ENCODE measurements at places on chromosomes 5 and 9.
A peak's percentile ranks its signal among the peaks of the same experiment; 100 is the strongest.

DNA sequence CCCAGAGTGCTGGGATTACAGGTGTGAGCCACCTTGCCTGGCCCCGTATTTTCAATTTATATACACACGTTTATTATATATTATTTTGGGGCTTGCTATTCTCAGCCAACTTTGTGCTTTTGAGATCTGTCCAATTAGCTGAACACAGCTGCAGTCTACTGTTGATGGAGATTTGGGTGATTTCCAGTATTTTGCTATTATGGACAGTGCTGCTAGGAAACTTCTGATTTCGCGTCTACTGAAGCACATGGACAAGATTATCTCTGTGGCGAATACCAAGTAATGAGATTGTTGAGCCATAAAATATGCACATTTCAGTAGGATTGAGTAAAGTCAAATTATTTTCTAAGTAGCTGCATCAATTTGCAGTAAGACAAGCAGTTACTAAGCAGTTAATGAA is 1731.2 kb upstream of the CDH6 start:
- DNase-seq, result no peak

DNA sequence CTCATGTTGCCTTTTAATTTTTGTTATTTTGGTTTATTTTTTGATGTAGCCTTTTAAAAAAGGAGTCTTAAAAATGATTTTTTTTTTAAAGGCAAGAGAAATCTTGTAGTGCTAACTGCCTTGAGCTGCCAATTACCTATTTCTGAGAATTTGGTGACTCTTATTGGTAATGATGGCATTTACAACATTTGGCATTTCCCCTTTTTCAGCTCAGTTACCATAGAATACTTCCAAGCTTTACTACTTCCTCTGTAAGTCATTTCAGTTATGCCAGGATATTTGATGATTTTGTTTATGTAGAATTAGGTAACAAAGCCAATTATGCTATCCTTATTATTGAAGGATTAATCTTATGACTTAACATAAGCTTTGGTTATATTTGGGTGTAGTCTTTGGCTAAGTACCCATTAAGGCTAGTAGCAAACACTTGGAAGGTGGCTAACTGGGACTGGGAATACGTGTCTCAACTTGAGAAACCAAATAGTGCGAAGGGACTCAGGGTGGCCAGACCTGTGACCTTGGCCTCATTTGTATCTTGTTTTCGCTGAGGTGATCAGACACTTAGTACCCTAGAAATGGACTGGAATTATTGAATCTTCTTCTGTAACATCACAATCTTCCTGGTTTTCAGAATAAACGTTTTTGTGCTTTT is 27.7 kb downstream of the CDC37L1 start:
- DNase-seq, result no peak

DNA sequence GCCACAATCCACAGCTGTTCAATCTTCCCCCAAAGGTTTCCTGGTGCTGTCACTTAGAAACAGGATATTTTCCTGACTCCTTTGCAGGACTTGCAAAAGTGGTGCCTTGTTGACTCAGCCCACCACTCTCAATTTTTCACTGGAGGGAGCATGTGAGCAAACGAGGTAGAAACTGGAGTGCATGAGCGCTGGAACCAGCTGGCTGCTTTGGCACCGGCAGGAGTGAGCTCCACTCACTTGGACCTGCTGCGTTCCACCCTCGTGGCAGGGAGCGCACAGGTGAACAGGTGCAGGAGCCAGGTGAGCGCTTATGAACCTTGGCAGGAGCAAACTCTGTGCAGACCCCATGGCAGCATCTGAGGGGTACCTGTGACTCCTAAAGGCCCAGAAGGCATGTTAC is 364.1 kb upstream of the RORB start:
- DNase-seq, result no peak

GRCh38 chr5:173736923-173737412 is 120.5 kb upstream of the BOD1 start:
- DNase-seq, result no peak

DNA sequence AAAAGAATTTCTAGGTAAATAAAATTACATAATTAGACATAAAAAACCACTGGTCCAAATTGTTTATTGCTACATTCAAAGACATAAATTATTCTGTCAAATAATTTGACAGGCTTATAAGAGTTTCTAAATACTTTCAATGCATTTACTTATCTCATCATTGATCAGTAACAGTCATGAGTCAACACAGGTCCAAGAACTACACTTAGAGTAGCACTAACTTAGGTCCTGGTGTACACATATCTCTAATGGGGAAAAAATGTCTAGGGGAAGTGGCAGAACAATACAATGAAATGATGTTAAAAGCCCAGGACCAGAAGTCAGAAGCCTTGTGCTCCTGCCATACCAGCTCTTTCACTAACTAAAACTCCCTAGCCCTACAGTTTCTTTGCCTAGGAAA is 96.5 kb upstream of the SLCO6A1 start:
- no peak for DNase-seq

DNA sequence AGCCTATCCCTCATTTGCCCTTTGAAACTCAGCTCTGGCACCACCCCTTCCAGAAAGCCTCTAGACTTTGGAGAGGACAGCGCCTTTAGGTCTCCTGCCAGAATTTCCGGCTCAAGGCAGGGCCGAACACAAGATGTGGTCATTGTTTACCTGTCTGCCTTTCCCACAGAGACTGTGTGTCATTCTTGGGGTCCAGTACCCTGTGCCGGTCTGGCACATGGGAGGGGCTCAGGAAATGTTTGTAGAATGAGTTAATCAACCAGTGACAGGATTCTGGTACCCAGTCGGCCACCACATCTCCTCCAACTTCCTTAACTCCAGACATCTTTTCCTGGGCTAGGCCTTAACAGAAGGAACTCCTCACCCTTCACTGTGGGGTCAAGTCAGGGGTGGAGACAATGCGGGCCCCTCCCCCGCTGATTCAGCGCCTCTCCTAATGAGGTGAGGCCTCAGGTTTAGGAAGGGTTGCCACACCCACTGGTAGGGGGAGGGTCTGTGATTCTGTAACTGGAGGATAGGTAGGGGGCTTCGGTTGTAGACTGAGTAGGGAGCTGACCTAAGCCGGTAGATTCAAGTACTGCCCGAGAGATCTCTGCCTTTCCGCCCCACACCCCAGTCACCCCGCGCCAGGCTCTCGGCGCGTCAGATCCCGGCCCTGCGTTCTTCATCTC is 29.3 kb downstream of the PCDH1 start:
- DNase-seq, result no peak

GRCh38 chr9:95025213-95026147 is 292.0 kb downstream of the FANCC start:
- no peak for DNase-seq

DNA sequence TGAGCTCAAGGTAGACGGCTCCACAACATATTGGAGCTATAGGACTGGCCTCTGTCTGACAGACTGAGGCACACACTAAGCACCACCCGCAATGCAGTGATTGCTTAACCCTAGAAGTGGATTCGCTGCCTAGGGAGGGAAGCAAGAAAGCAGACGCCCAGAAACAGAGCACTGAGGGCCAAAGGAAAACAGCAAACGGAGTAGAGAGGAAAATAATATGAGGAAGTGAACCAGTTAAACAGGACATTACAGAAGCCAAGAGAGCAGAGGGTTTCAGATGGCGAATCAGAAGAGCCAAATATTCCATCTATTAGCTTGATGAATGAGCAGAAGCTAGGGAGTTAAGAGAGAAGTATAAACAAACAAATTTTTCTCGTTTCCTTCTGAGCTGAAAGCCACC is 139.2 kb upstream of the LHFPL2 start:
- no peak for DNase-seq

GRCh38 chr9:97861148-97861475 is 8.1 kb downstream of the FOXE1 start:
- no peak for DNase-seq

- no peak for DNase-seq
Observed at GRCh38 chr9:38251036-38251860, 141.3 kb upstream of the ALDH1B1 start.

DNA sequence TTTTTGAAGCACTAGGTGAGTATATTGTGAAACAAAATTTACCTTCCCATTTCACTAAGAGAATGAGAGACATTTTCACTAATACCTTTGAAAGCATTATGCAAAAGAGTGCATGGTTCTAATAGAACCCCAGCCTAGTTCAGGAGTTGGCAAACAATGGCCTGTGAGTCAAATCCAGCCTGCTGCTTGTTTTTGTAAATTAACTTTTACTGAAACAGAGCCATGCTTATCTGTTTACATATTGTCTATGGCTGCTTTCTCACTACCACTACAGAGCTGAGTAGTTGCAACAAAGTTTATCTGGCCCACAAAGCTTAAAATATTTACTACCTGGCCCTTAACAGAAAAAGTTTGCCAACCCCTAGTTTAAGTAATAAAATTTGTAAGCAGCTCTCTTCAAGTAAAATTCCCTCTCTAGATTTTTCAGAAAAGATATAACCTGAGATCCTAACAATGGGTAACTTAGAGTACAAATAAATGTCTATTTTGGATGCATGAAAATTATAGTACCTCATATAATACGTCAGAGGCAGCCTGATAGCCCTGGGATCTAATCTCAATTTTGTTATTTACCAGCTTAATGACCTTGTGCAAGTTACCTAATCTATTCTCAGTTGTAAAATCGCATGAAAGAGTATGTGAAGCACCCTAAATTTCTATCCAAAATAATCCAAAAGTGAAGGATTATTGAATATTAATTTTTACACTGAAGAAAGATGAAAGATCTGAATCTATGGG is 50.7 kb upstream of the ARL15 start:
- DNase-seq, result no peak

- peak; percentile 27 for DNase-seq
Observed at GRCh38 chr9:83596899-83597504, 25.9 kb upstream of the IDNK start.

GRCh38 chr5:178525906-178526732 is 64.1 kb downstream of the COL23A1 start:
- DNase-seq, result no peak

DNA sequence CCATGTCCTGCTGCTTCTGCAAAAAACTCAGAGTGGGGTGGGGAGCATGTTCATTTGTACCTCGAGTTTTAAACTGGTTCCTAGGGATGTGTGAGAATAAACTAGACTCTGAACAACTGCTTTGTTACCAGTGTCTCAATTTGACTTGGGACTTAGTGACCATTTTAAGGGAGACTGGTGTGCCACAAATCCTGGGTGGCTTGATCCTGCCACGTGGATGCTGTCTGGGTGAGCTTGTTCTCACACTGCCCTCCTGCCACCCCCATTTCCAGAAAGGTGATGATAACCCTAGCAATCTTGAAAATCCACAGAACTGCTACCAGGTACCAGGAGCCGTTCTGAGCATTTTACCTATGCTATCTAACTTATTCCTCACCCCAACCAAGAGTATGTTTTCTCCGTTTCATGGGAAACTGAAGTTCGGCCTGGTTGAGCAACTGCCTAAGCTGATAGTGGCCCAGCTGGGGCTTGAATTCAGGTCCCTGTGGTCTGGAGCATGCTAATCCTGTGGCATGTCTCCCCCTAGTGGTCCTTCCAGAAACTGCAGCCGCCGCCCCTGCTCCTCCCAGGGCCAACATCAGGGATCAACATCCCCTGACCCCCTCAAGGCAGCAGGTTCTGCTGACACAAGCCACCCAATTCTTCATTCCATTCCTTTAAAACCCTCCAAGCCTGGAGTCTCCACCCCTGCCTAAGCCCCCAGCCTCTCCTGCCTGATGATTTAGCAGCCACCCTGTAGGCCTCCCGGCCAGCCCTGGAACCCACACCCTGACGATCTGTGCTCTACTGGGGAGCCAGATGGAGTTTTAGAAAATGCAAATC is 2.8 kb downstream of the IL3 start:
- peak; percentile 77 for DNase-seq

DNA sequence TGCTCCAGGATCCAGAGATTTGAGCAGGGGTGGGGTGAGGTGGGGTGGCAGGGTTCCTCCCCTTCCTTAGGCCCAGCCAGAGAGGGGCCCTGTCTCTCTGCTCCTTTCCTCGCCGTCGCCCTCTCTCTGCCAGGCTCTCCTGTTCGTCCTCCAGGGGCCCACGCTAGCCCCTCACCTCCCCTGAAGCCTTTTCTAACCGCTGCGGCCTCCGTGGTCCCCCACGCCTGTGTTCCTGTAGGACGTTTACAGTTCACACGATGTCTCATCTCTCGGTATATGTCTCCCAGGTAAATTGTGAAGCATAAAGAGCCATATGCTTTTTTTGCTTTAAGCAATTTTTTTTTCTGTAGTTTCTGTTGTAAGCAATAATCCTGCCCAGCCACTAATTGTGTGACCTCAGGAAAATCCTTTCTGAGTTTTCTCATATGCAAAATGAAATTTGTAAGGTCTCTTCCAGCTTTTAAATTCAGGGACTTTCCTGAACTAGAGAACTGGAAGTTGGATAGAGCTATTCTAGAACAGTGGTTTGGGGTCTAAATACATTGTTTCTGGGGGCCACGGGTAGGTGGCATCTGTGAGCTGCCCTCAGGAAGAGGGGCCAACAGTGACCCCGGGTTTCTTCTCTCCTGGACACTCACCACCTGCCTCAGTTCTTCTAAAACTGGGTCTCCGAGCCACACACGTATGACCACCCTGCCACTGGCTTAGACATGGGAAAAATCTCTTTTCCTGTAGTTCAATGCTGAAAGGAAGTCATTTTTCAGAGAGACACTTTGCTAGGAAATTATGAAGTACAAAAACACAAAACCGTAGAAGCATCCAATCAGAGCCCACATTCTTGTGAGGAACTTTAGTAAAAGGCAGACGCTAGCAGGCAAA is 50.2 kb upstream of the ZNF366 start:
- no peak for DNase-seq

- DNase-seq, result no peak
Observed at GRCh38 chr9:117242082-117242481, 172.8 kb downstream of the ASTN2 start.

- DNase-seq, result no peak
Observed at GRCh38 chr5:18314192-18314778, 680.0 kb downstream of the TAF11L14 start.

DNA sequence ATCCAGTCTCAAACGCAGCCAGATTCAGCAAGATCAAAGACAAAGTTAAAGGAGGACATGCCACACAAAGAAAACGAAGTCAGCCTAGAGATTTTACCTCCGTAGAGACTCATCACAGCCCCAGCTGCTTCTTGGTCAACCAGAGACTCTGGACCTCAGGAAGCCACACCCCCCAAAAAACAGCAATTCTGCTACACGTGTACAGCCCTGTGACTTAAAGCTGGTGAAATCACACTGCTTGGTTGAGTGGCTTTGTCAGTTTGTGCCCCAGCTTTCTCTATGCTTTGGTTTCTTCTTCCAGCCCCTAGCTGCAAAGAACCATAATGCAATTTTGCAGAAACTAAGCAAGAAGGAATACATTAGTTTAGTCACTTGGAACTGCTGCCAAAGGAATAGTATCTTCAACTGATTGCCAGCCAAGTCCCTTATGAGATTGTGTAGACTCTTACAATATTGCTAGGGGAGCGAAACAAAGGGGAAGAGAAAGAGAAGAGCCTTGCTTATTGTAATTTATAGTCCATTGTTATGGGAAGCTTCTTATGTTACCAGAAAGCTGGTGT is 158.8 kb upstream of the ZNF462 start:
- DNase-seq, result no peak
